ENCODE measurements at places on chromosomes 13 and 19. TPM values are rescaled to one million over a fixed set of nuclear protein-coding genes. Genes with fewer than 3 reads are reported as not detected.

The IGFL3 gene
- 2.1 TPM for total RNA-seq

The THSD8 gene
- not detected for total RNA-seq

The KCNN4 gene
- total RNA-seq = 3.6 TPM

The HIF3A gene
- 56.8 TPM for total RNA-seq

DNA sequence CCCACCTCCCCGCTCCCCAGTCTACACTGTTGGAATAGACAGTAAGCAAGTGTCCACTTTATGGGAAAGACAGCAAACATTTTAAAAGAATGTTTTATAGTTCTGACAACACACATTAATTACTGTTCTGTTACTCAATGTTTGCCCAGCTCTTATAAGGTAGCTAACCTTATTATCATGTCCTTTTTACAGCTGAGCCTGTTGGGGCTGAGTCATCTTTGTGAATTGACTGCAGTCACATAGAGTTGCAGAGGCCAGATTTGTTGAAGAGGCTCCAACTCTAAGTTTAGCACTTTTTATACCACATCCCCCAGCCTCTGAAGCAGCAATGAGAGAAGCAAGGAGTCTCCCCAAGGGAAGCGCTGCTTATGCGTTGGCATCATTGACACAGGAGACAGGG is 76.2 kb downstream of the C13orf42 start:
- no peak overlapping the region for H3K4me3 ChIP-seq
- no peaks in the 10 kb centered on the region for H3K4me1 ChIP-seq
- peak overlapping the region; percentile 42 for H3K27ac ChIP-seq
- DNase-seq = peak; percentile 40
- H3K27me3 ChIP-seq = no peaks in the 10 kb centered on the region
- no peaks in the 10 kb centered on the region for H3K36me3 ChIP-seq
